ENCODE measurements at places on chromosomes 6 and 20. TPM values are rescaled to one million over a fixed set of nuclear protein-coding genes. Genes with fewer than 3 reads are reported as not detected.

OOEP gene
- total RNA-seq = not detected

GPR63 gene
- total RNA-seq = 0.28 TPM

GLP1R gene
- total RNA-seq = under 0.01 TPM

POU5F1 gene
- total RNA-seq = 0.38 TPM

SLC12A5 gene
- total RNA-seq = not detected

TCP11 gene
- total RNA-seq = 0.19 TPM

TP53TG5 gene
- not detected for total RNA-seq

SEL1L2 gene
- total RNA-seq = not detected

SLC22A1 gene
- 0.38 TPM for total RNA-seq

PTK6 gene
- total RNA-seq = not detected

LIN28B gene
- not detected for total RNA-seq

ARMH2 gene
- not detected for total RNA-seq

SLC18B1 gene
- 6.8 TPM for total RNA-seq

OPN5 gene
- not detected for total RNA-seq

ANKRD6 gene
- total RNA-seq = 2.5 TPM

DSTN gene
- 368 TPM for total RNA-seq

OXT gene
- total RNA-seq = not detected

GRM1 gene
- total RNA-seq = under 0.01 TPM

EMILIN3 gene
- not detected for total RNA-seq

ZFP57 gene
- not detected for total RNA-seq

GABRR1 gene
- total RNA-seq = not detected

CPNE1 gene
- 170 TPM for total RNA-seq
